Pancreas (tissue), 10 donors: ENCODE measurements at places on chromosomes 3 and 15. TPM values are rescaled to one million over a fixed set of nuclear protein-coding genes. Genes with fewer than 3 reads are reported as not detected.

SLC9C1 gene
- total RNA-seq = 0.66 TPM

ASB14 gene
- 0.16 TPM for total RNA-seq

DNA sequence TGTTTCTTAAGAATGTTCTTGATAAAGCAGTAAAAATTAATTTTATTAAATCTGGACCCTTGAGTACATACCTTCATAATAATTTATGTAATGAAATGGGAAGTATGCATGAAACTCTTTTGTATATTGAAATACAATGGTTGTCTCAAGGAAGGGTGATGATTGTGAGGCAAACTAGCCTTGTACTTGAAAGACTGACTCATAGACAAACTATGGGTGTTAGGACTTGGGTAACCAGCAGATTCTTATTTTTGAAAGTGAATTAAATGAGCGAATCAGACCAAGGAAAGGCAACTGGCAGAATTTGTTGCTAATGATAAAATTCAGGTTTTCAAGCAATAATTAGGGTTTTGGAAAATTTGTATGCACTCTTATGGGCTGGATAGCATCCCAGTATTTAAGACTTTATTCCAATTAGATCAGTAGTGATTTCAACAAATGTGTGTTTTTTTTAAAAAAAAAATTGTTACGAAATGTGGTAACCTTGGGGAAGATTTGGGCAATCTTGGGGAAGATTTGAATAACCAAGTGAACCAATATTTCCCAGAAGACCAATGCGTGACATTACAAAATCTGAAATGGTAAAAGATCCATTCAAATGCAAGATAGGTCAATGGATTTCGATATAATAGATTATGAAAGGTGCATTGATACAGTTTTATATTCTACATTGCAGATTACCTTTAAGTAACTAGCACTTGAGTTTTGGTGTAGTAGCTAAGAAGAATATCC lies 42.0 kb downstream of the ATP2C1 start:
- no peak for DNase-seq

DNA sequence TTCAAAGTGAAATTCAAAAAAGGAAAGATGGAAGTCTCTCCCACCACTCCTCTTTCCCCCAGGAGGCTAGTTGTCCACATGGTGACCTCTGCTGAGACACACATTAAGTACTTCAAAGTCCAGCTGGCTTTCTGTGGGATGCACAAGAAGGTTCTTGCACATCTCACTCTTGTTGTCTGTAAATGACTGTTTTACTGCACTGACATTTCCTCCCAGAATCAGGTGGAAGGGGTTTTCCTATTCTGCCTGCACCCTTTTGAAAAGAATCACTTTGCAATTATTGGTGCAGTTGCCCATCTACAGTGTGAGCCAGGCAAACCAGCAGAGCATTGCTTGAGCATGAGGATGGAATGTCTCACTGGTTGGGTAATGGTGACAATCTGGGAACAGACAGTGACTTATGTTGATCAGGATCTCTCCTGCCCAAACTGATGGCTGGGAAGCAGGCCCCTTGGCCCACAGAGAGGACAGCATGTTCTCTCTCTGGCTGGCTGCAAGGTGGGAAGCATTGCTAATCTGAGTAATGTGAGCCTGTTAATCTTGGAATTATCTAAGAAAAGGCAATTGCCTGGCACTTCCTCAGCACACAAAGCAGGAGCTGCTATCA lies 347.7 kb upstream of the SATB1 start:
- DNase-seq = no peak

- no peak for DNase-seq
These were observed 527.9 kb upstream of the TBL1XR1 start for GRCh38 chr3:177725165-177725564.

GRCh38 chr3:97932387-97932801 lies 39.8 kb downstream of the RIOX2 start:
- no peak for DNase-seq
